ENCODE measurements at places on chromosomes 6 and 20.

GRCh38 chr6:70140496-70140895, 162.4 kb downstream of the COL9A1 start:
- no peak for DNase-seq

GRCh38 chr6:167855825-167856425, 29.2 kb downstream of the AFDN start:
- peak; percentile 93 for DNase-seq

DNA sequence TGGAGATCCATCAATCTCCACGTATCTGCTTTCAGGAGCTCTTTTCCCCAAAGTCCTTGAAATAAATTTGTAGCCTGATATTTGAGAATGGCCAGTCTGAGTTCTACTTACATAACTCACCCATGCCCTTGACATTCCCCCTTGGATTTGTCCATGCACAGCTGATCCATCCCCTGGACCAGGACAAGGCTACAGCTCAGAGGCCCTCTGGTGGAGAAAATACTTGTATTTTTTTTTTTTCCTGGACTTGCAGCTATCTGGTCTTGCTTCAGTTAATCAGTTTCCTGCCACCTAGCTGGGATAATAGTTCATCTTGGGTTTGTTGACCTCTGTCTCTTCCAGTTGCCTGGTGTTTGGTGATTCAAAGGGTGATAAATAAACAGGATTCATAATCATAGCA, 467.6 kb downstream of the DHX35 start:
- DNase-seq = no peak

DNA sequence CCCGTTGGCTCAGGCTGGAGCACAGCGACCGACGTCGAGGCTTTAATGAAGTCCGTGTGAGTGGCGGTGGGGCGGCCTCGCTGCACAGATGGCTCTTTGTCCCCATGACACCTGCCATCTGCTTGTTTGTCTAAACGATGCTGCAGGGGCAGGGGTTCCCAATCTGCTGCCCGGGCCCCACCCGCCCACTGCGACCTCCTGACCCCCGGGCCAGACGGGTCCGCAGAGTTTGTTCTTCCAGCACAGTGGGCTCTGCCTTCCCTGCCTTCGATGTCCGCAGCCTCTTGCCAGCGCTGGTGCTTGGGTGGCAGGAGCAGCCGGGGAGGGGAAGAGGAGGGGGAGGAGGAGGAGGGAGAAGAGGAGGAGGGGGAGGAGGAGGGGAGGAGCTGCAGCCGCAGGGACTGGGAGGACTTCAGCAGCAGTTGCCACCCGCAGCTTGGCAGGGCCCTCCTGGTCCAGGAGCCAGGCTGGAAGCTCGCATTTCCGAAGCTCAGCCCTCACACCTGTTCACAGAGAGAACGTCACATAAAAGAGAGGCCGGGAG, 210.0 kb downstream of the DLL1 start:
- no peak for DNase-seq

GRCh38 chr6:109660526-109661320, 30.3 kb downstream of the AK9 start:
- no peak for DNase-seq

GRCh38 chr20:8693709-8694108, 375.2 kb upstream of the PLCB4 start:
- peak; percentile 67 for DNase-seq

DNA sequence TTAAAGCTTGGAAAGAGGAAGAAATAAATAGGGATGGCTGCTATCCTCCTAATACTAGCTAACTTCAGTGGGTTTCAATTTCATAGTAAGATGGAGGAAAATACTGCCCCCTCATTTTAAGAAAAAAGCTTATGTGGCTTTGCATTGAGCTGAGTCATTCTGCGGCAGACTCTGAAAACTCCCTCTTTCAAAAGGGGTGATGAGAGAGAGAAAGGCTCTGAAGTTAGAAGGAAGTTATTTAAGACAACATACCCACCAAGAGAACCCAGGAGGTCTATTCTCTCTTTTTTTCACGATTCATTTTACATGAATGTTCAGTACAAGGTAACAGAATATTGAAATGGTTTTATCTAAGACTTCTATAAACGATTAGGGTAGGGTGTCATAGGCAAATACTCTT, 4.5 kb downstream of the PRDM13 start:
- DNase-seq = no peak

DNA sequence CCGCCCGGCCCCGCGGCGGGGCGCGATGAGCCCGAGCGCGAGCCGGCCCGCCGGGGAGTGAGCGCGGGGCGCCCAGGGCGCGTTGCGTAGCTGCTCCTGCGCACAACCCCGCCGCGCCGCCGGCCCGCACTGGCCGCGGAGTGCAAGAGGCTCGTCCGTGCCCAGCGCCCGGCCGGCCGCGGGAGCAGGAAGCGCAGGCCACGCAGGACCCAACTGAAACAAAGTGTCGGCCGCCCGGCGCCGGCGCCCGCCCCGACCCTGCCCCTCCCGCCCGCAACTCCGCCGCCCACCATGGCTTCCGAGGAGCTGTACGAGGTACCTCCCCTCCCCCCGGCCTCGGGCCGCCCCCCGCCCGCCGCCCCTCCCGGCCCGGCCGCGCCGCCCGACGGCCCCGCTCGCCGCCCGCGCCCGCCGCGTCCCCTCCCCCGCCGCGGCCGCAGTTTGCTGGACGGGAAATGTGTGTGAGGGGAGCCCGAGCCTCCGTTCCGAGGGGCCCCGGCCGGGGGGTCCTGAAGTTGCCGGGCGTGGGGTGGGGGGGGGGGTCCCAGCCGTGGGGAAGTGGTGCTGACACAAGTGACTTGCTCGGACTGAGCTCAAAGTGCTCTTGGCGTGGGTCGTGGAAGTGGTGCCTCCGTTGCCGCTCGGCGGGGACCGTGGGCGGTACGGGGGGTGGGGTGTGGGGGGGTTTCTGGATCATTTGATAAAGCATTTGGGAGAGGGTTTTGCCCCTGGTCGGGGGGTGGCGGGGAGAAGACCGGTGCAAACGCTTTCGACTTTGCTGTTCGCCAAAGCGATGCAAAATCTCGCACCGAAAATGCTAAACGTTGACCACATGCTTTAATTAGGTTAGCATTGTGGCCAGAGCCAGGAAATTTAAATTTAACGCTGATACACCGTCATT, 539 bp downstream of the CDYL start:
- DNase-seq = peak; percentile 20

- DNase-seq = no peak
These were observed 157.0 kb upstream of the SGK1 start for GRCh38 chr6:134474955-134475354.

- no peak for DNase-seq
These were observed 46.9 kb downstream of the STXBP5 start for GRCh38 chr6:147251072-147251471.

- DNase-seq = no peak
These were observed 2.1 kb upstream of the CDKN1A start for GRCh38 chr6:36676141-36677058.

GRCh38 chr6:90722648-90723047, 135.8 kb upstream of the MAP3K7 start:
- no peak for DNase-seq

DNA sequence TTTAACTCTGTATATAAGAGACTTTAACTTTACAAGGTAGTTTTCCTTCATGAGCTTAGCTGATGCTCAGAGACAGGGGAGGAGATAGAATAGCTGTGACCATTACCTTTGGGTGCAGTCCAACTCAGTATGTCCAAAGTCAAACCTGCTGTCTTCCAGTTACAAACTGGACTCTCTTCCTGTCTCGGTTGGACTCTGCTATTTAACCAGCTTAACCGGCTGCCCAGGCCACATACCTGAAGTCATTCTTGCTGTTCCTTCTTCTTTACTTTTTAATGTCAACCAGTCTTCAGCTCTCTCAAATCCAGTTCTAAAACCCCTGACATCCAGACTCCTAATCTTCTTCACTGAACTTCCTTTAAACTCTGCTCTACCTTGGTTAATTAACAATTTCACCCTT, 138.3 kb upstream of the TSHZ2 start:
- DNase-seq = no peak

GRCh38 chr6:142746524-142746923, 198.5 kb downstream of the HIVEP2 start:
- no peak for DNase-seq

- DNase-seq = no peak
These were observed 1349.3 kb downstream of the GRIK2 start for GRCh38 chr6:102742754-102743356.

DNA sequence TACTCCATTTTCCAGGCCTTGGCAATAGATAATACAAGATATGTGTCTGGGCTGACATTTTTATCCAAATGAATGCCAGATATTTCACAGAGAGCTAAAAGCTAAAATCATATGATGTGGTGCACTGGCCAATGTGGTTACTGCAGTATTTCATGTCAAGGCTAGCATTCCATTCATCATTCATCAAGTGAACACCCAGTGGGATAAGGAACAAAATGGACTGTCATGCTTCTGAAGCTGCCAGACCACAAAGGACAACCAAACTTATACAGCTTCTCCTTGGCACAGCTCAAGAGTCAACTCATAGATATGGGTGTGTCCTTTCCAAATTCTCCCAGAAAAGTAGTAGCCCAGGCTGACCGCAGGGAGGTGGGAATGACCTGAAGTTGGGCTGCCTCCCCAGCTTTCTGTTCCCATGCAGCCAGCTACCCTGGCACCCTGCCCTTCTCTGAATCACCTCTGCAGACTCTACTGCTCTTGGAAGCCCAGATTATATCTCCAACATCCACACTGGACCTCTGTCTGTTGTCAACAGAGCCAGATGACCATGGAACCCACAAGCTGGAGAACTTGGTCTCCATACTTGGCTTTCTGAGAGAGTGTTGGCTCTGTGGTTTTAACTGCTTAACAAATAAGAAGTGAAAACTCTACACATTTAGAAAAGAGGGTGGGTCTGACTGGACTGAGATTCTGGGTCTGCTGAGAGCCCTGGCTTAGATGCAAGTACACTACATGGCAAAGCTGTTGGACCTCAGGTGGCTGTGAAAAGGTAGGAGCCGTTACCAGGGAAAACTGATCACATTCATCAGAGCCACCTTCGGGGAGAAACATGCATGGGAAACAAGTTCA, 122.8 kb downstream of the ALDH8A1 start:
- DNase-seq = peak; percentile 98

GRCh38 chr20:64283646-64284045, 28.1 kb downstream of the PCMTD2 start:
- DNase-seq = no peak

DNA sequence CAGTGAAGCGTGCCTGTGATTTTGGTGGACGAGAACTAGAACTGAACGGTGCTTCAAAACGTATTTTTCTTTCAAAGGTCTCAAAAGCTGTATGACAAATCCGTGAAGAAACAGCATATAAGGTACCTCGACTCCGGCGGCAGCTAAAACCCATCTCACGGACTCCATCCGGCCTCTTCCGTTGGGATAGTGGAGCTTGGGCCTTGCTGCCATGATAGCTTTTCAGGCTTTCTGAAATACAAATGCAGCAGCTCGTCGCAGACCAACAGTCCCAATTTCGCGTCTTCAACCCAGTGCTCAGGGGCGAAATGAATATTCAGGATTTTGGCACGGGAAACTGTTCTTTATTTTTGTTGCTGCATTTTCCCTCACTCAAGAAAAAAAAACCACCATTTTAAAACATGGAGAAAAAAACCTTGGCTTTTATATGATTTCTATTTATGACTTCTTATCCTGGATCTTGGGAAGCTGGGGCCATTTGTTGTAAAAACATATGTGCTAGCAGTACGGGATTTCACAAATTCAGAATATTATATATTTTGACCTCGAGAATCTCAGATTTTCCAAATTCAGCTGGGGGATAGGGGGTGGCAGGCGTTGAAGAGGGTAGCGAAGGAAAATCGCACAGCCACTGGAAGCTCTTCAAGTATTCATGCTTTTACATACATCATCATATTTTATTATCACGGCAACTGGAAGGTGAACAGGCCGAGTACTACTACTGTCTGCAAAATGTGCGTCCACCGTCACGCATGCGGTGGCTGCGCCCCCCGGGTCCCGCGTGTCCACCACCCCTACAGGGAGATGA, 849 bp downstream of the GSTA4 start:
- no peak for DNase-seq

DNA sequence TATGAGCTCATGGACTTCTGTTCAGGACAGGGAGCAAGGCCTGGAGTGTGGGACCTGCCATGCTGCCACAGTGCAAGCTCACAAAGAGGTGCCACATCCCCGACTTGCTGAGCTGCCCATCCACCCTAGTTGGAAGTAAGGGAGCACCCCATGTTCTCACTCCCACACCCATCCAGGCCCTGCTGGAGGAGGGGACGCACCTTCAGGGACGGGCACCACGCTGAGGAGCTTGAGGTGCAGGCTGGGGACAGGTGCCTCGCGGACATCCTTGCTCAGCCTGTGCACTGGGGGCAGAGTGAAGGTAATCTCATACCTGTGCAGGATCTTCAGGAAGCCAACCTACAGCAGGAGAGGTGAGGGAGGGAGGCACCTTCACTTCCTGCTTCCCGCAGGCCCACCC, 12.3 kb downstream of the ADISSP start:
- DNase-seq = no peak

GRCh38 chr20:16390991-16391390, 182.3 kb downstream of the KIF16B start:
- no peak for DNase-seq

DNA sequence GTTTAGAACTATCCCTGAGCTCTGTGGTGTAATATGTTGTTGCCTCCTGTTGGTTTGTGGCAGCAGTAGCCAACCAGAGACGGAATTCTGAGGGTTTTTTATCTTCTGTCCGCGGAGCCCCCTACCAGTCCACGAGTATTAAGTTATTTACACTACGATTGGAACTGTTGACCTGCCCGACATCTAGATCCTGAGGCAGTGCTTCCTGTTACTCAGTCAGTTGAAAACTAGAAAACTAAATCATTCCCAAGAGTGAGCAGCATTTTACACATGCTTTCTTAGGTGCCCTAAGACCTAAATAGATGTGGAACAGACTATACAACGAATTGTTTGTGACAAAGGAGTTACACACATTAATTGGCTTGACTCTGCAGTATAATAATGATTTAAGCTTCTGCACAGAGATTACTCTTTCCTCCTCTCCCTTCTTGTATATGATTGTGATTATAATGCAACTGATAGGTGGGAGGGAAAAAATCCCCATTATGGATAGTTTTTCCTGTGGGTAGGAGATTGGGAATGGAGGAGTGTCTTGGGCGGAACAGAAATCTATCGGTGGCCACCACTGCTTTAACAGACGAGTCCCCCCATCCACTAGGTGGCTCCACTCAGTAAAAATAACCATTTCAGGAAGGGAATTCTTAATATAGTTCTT, 1.7 kb downstream of the LOC128125822 start:
- DNase-seq = peak; percentile 42

- no peak for DNase-seq
These were observed 51.6 kb upstream of the RIN2 start for GRCh38 chr20:19706463-19706862.

- no peak for DNase-seq
These were observed 15.0 kb downstream of the C20orf173 start for GRCh38 chr20:35514371-35514932.

DNA sequence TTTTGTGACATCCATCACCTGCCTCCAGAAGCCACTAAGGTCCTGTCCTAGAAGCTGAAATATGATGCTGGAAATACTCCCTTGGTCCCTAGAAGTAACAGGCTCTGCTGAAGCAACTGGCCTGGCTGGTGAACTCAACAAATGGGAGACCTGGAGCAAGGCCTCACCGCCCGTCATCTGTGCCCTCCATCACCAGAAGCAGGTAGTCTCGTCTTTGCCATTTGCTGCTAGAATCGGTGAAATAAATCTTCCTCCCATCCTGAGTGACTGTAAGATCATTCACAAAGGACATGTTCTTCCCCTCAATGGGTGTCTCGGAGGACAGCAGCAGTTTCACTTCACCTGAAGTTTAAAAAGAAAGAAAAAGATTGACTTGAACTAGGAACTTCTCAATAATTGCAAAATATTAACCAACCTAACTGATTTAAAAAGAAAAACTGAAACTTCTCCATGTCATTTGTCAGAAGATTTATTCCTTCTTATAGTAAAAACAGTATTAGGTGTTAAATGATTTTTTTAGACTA, 21.0 kb downstream of the CST7 start:
- no peak for DNase-seq
